ENCODE measurements at places on chromosomes 7 and 10. TPM values are rescaled to one million over a fixed set of nuclear protein-coding genes. Genes with fewer than 3 reads are reported as not detected.

The CTAGE4 gene
- total RNA-seq: 1.6 TPM

The STAG3 gene
- 1.3 TPM for total RNA-seq

The MBL2 gene
- total RNA-seq: not detected

The HOXA10 gene
- total RNA-seq: not detected

The MMD2 gene
- 2.2 TPM for total RNA-seq

The MSMB gene
- total RNA-seq: not detected

The ZNF107 gene
- 16.9 TPM for total RNA-seq

The GDF10 gene
- 6.3 TPM for total RNA-seq

The MYO3A gene
- total RNA-seq: 8.5 TPM

The ACTR3C gene
- 12.2 TPM for total RNA-seq

The EPHA1 gene
- not detected for total RNA-seq

The VAX1 gene
- total RNA-seq: 2.5 TPM

The FEZF1 gene
- total RNA-seq: not detected

The DNAJC12 gene
- total RNA-seq: 1.9 TPM

The ZNF25 gene
- total RNA-seq: 60.7 TPM

The LBX1 gene
- total RNA-seq: not detected

The AMPH gene
- total RNA-seq: 36.9 TPM

The CALY gene
- total RNA-seq: 13.5 TPM

The TEX36 gene
- total RNA-seq: not detected

The BLVRA gene
- 16.3 TPM for total RNA-seq

The VPS37D gene
- 19.4 TPM for total RNA-seq

The HGF gene
- total RNA-seq: 8.8 TPM

The ASZ1 gene
- total RNA-seq: not detected

The VSTM2A gene
- total RNA-seq: 63.2 TPM

The SMC3 gene
- 59.5 TPM for total RNA-seq

The ACTL6B gene
- total RNA-seq: 107 TPM

The SAMD9 gene
- 1.6 TPM for total RNA-seq

The ANKRD1 gene
- total RNA-seq: not detected

The DPCD gene
- 12.8 TPM for total RNA-seq

The SFTPD gene
- total RNA-seq: 0.94 TPM

The ERVW-1 gene
- total RNA-seq: not detected

The TMEM140 gene
- total RNA-seq: not detected

The GRM3 gene
- total RNA-seq: 133 TPM

The RET gene
- total RNA-seq: 1.6 TPM

The LMOD2 gene
- not detected for total RNA-seq

The CPA2 gene
- total RNA-seq: not detected

The LIMK1 gene
- 21.9 TPM for total RNA-seq

The NPY4R gene
- not detected for total RNA-seq

The PTPRZ1 gene
- total RNA-seq: 523 TPM

The ELFN1 gene
- 11.0 TPM for total RNA-seq

The MET gene
- 6.9 TPM for total RNA-seq

The COL28A1 gene
- total RNA-seq: 1.3 TPM

The EBLN1 gene
- total RNA-seq: not detected

The STEAP1 gene
- total RNA-seq: not detected

The POLR1F gene
- 10.6 TPM for total RNA-seq

The WAC gene
- total RNA-seq: 147 TPM

The GNAT3 gene
- total RNA-seq: not detected

The CYP3A4 gene
- total RNA-seq: not detected

The SPDYE6 gene
- not detected for total RNA-seq

The SPRN gene
- total RNA-seq: 13.1 TPM

The KNDC1 gene
- total RNA-seq: 12.2 TPM

The AKR1C2 gene
- total RNA-seq: 22.8 TPM

The TRIL gene
- 8.8 TPM for total RNA-seq

The NKX1-2 gene
- total RNA-seq: not detected

The FAM237B gene
- not detected for total RNA-seq

The HYAL4 gene
- not detected for total RNA-seq

The FKBP9 gene
- total RNA-seq: 36.6 TPM

The TAS2R41 gene
- total RNA-seq: not detected
